Ovary (tissue), 10 donors: ENCODE measurements at places on chromosomes 5 and 9. TPM values are rescaled to one million over a fixed set of nuclear protein-coding genes. Genes with fewer than 3 reads are reported as not detected.

The TSLP gene
- 1.4 TPM for polyA plus RNA-seq

The PCDHB2 gene
- polyA plus RNA-seq, result 1.7 TPM

The CTNND2 gene
- 0.52 TPM for polyA plus RNA-seq

The GMCL2 gene
- not detected for polyA plus RNA-seq

The RNF130 gene
- polyA plus RNA-seq, result 74.0 TPM

The UGT3A1 gene
- polyA plus RNA-seq, result not detected
